ENCODE measurements at places on chromosomes 7 and 10.

DNA sequence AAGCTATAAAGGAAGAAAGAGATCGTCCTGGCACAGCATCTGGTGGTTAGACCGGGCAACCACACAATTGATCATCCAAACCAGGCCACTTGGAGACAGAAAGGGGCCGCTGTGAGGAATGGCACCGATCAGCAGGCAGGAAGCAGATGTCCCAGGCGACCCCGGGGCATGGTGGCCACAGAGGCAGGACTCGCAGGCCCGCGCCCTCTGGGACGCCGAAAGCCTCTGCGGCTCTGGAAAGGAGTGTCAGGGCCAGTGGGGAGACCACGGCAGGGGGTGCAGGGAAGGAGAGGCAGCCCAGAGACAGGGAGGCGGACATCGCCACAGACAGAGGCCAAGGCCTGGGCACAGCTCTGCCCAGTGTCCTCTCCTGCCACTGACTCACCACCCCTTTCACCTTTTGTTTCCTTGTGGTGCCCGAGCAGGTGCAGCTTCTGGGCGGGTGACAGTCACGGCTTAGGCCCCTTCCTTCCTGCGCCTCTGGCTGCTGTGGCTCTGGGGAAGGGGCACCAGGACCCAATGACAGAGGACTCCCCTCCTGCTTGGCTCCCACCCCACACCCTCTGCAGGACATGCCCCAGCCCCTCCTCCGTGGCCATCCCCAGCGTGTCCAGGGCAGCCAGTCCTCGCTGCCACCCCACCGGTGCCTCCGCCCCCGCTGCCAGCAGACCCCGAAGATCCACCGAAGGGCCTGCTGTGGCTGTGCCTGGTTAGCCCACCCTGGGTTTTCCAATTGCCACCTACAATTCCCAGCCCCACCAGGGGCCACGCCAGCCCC lies 10.9 kb downstream of the STK32C start:
- DNase-seq = no peak

DNA sequence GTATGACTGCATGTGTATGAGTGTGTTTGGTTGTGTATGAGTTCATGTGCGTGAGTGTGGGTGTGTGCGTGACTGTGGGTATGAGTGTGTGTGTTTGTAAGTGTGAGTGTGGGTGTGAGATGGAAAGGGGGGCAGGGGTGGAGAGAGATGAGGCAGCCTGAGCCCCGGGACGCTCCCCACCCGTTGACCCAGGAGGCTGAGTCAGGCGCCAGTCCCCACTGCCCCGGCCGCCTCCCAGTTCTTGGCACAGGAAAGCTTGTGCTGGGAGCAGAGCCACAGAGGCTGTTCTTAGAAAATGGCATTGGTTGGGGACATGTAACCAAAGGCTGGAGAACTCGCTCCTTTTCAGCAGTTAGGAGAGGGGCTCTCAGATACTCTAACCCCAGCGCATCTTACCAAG lies 27.8 kb upstream of the NUB1 start:
- DNase-seq = no peak

- no peak for DNase-seq
These were observed 19.7 kb downstream of the GPRIN2 start for GRCh38 chr10:46536781-46537180.

GRCh38 chr7:3218411-3219225 lies 82.4 kb upstream of the SDK1 start:
- no peak for DNase-seq

- no peak for DNase-seq
These were observed 4.4 kb downstream of the BAG3 start for GRCh38 chr10:119655566-119656001.

DNA sequence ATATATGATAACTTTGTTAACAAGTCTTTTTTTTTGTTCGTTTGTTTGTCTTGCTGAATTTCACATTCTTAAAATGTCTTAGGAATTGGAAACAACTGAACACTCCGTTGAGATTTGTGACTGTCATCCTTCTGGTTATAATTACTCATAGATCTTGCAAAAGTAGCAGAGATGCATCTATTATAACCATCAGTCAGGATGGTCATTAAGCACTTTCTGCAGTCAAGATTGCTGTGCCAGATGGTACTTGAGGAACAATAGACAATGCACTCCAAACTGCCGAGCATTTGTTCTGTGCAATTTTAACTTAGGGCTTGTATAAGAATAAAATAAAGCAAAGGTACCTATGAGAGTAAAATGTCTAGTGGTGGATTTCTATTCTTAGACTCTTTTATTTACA lies 710.1 kb upstream of the KCND2 start:
- DNase-seq = no peak

DNA sequence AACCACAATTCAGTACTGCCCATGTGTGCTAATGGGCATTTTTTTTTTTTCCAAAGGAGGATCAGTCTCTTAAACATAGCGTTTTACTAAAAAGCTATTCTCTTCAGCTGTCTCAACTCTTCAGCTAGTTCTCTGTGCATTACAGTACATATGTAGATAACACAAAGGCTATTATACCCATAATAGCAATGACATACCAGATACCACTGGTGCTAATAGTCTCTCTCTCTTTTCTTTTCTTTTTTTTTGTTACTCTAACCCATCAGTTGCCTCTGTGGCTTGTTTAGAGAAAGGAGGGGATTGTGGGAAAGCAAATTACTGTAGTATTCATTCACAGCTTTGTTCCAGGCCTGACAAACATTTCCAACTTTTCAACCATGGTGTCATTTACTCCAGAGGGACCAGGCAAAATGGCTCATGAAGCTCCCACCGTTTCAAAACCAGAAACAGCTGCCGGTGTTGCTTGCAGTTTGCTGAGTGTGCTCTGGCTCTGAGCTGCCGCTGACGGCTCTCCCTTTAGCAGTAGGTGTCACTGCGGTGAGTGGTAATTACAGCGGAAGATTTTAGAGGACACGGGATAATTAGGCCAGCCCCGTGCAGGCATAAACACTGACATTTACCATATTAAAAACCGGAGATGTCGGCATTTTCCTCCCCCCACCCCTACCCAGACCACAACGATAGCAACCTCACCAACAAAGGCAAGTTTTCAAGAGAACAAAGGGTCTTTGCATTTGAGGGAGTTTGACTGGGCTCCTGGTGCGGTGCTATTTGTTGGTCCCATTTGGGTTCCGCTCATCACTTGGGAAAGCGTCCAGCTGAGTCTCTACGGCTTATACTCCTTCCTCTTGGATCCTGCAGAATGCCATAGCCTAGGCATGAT lies 1005.5 kb downstream of the KCNMA1 start:
- DNase-seq = no peak

- peak; percentile 73 for DNase-seq
These were observed 18.7 kb downstream of the TAS2R40 start for GRCh38 chr7:143240291-143241168.

DNA sequence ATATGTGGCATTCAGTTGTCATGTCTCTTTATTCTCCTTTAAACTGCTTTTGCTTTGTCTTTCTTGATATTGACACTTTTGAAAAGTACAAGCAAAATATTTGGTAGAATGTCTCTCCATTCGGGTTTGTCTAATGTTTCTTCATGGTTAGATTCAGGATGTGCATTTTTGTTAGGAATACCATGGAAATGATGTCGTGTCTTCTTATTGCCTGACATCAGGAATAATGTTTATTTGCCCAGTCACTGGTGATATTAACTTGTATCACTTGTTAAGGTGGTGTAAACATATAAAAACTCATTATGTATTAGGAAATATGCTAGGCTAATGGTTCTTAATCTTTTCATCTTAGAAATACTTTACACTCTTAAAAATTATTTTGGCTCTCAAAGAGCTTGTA lies 43.4 kb downstream of the CDK1 start:
- no peak for DNase-seq

DNA sequence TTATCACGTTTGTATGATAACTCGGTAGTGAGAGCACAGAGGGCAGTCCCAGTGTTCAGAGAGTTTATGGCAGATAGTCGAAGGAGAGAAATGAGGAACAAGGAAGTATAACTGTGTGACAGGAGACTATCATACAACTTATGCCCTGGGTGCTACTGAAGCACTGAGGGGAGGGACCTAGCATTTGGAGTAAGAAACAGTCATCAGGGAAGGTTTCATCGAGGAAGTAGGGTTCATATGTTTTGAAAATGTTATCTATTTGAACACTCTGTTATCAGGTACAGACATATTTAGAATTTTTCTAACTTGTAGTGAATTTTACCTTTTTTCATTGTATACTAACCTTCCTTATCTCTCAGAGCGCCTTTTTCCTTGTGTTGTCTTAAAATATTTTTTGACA lies 1214.4 kb upstream of the C7orf33 start:
- no peak for DNase-seq

GRCh38 chr7:44541876-44542610 lies 913 bp upstream of the NPC1L1 start:
- DNase-seq = no peak

- DNase-seq = no peak
These were observed 167.7 kb downstream of the EMX2 start for GRCh38 chr10:117710181-117710798.

GRCh38 chr7:48094861-48095293 lies 5.8 kb downstream of the UPP1 start:
- no peak for DNase-seq

- no peak for DNase-seq
These were observed 52.1 kb downstream of the GNAI1 start for GRCh38 chr7:80186721-80187120.

DNA sequence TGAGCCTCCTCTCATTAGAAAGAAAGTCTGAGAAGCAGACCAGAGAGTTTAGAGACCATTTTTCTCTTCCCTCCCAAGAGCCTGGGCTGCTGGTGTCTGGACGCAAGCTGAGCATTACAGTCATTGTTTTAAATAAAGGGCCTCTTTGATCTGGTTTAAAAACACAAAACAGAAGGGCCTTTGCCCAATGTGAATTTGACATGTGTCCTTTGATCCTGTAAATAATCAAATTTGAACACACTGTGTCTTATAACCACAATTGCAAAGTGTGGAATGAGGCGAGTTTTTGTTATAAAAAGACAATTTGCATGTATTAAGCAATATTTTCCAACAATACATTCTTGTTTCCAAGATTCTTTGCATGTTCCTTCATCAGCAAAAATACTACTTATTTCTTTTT lies 158.5 kb downstream of the C7orf25 start:
- DNase-seq = no peak

DNA sequence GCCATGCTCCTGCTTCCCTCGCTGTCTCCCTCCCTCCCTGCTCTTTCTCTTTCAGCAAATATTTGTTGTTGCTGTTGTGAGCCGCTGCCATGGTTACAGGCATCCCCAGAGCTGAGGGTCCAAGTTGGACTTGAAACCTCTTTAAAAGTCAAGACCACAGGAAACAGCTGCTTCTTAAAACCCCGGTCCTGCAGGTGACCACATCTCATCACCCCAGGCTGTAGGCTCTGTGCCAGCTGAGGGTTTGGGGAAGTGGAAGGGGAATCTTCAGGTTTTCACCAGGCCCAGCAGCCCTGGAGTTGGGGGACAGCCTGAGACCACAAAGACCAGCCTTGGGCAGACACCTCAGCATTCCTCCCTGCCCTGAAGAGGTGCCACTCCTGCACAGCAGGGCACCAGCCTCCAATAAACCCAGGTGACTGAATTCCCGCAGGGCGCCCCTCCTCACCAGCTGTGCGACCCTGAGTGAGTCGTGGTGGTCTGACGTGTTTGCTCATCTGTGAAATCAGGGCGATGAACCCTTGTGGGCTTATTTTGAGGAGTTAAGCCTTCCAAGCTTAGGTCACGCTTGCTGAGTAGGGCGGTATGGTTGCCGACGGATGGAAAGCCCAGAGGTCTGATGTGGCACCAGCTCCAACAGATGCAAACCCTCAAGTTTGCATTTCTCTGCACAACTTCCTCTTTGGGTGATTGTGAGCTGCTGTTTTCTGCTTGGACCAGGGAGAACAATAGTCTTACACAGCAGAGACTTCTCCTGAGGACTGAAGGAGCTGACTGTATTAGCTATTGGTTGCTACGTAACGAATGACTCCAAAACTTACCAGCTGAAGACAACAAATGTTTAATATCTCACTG lies 24.8 kb downstream of the NPTX2 start:
- no peak for DNase-seq

DNA sequence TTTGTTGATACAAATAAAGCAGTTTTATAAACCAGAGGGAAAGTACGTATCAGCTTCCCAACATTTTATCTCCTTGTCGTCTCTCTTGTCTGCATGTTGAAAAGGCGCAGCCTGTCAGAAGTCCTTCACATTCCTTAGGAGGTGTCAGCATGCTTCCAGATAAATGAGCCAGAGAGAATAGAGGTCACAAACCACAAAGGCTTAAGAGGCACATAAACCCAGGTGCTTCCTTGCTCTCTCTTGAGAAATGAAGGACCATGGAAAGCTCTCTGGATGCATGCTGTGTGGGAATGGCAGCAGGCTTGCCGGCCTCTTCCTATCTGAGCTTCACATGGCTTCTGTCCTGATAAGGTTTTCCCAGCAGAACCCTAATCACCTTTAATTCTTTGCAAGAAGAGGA lies 448.5 kb downstream of the XPNPEP1 start:
- DNase-seq = no peak

DNA sequence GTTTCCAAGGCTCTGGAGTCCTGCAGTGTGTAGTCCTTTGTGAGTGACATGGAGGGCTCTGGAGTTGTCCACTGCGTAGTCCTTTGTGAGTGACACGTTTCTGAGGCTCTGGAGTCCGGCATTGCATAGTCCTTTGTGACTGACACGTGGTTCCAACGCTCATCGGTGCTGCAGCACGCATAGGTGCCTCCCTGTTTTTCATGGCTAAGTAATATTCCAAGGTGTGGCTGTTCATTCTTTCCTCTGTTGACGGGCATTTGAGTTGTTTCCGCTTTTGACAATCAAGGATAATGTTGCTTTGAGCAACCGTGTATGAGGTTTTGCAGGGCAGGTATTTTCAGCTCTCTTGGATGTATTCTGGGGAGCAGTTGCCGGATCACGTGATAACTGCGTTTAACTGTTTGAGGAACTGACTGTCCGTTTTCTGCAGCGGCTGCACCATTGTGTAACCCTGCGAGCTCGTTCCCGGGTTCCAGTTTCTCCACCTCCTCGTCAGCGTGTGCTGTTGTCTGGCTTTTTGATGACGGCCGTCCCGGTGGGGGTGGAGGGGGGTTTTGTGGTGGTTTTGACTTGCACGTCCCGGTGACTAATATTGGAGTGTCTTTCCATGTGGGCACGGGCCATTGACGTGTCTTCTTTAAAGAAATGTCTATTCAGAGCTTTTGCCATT lies 21.1 kb downstream of the FAM20C start:
- no peak for DNase-seq

GRCh38 chr10:12319076-12319475 lies 30.3 kb upstream of the CAMK1D start:
- DNase-seq = no peak

DNA sequence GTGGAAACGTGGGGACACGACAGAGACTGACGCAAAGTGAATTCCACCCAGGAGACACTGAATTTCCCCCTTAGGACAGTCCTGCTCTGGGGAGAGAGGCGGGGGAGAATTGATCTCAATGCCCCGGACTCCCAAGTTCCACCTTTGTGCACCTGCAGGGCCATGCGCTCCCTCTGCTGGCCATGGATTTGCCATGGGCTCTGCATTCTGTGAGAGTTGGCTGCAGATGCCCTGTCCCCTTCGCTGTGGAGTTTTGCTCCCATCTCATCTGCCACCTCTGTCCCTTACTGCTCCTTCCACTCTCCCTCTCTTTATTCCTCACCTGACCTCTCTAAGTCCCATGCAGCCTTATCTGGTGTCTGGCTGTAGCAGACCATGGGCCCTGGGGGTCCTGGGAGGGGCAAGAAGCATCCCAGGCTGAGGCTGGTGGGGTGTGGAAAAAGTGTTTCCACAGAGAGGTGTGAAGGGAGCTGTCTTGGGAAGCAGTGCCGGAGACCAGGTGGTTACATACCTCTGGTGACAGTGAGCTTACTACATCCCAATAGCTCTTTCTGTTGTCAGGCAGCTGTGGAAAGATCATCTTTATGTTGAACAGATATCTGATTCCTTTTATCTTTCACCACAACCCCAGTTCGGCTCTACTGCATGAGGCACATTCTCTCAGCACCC lies 14.3 kb downstream of the GHRHR start:
- peak; percentile 69 for DNase-seq

GRCh38 chr7:150430465-150431085 lies 19.9 kb upstream of the GIMAP8 start:
- peak; percentile 1 for DNase-seq

All from body of pancreas (tissue), 4 donors.